ENCODE measurements at places on chromosomes 4 and X.

DNA sequence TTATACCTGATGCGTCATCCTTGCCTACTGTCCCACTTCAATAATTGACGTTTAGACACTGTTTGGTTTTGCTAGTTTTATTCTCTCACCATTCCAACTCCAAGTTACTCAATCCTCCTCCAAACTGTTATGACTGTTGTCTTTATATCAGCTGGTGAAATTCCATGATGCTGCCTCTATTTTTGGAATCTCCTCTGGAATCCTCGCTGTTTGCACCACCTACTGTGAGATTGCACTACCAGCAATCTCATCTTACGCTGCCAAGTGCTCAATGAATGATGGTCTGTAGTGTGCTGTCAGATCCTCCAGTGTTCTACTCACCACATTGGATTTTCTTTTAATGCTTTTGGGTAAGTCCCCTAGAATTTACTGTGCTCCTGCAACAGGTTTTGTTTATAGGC lies 13.2 kb upstream of the PCDH18 start:
- no peak for DNase-seq

DNA sequence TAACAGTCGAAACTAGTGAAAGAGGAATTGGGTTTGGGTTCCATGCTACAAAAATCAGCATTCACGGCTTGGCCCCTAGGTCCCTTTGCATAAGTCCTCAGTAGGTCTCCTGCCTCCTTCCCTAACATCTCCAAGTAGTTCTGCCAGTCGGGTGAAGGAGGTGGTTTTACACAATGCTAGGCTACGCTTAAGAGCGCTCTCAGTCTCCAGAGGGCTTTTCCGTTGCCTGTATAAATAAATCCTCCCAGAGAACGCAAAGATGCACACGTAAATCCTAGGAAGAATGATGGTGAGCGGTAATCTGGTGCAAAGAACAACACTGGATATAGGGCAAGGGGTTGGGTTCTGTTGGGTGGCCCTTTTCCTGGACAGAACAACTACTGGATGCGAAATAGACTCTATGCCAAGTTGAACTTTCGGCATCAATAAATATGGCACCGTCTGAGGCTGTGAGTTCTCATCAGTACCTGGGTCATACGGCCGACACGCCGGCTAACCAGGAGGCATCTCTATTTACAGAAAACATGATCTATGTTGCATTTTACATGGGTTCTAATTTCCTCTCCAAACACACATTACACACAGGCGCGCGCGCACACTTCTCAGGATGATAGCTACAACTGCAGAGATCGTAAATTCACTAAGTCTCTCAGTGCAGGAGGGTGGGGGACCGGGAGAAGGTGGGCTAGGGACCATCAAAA lies 1.3 kb downstream of the CAMK2D start:
- no peak for DNase-seq

GRCh38 chr4:186723292-186724057 lies at the start of gene FAT1:
FAT1 (minus strand) TSS chr4:186723856; CDS start chr4:186709827, 14,029 bp downstream.
- no peak for DNase-seq

- DNase-seq, result peak; percentile 31
These were observed at the start of gene MORC4 for GRCh38 chrX:107000013-107000515. MORC4 (minus strand) TSS chrX:107000212; CDS start chrX:106999969, 243 bp downstream.

GRCh38 chr4:162510937-162511336 lies 347.1 kb upstream of the FSTL5 start:
- no peak for DNase-seq
